ENCODE measurements at places on chromosomes 4 and X.

DNA sequence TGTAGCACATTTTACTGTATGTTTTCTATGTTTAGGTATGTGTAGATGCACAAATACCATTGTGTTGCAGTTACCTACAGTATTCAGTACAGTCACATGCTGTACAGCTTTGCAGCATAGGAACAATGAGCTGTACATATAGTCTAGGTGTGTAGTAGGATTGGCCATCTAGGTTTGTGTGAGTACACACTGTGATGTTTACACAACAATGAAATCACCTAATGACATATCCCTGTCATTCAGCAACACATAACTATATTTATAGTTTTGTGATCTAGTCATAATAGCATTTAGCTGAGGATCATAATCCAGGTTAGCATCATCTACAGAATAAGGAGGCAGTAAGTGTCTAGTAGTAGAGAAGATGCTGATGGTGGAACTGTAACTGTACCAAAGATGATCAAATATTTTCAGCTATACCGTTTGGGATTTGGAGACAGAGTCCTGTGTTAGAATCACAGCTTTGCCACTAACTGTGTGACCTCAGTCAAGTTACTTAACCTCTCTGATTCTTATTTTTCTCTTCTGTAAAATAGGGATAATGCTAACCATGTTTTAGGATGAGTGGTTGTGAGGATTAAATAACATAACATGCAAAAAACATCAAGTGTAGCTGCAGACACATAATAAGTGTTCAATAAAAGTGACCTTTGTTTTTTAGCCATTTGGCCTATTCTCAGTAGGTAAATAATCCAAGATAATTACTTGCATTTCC is 73.3 kb downstream of the LIMCH1 start:
- DNase-seq, result no peak

- DNase-seq, result no peak
Observed at GRCh38 chr4:23839279-23839678, 50.6 kb downstream of the PPARGC1A start.

DNA sequence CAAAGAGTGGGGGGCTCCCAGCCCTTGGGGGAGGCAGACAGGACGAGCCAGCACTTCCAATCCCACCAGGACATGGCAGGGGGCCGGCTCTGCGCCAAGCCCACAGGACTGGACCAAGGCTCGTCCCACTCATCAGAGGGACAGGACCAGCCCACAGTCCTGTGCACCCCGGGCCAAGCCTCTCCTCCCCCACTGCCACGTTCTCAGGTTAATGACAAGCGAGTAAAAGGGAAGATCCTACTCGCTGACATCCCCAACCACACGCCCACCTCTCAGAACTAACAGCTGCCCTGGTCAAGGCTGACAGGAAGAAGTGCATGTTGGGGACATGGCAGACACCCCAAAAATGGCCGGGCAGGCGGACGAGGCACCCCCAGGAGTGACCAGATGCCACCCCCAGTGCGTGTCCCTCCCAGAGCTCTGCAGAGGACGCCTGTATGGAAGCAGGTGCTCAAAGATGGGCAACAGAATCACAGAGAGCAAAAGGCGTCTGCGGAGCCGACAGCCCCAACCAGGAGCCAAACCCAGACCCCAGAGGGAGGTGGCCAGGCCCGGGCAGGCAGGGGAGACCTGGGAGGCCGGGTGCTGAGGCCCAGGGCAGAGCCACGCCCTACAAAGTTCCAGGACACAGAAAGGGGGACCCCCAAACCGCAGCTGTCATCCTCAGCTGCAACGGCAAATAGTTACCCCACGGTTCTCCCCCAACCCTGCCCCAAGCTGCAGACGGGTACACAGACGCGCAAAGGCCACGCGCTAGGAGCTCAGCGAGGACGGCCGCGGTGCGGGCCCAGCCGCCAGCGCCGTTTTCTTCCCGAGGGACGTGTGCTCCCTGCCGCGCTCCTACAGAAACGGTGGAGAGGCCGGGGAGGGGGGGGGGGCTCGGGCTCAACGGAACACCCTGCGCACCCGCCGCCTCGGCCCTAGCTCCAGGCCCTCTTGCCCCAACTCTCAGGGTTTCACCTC is 1.7 kb downstream of the CTBP1 start:
- no peak for DNase-seq

- no peak for DNase-seq
Observed at GRCh38 chr4:62232814-62233213, 1032.7 kb downstream of the ADGRL3 start.

GRCh38 chr4:184408684-184409081 is 65.7 kb downstream of the IRF2 start:
- DNase-seq, result no peak

DNA sequence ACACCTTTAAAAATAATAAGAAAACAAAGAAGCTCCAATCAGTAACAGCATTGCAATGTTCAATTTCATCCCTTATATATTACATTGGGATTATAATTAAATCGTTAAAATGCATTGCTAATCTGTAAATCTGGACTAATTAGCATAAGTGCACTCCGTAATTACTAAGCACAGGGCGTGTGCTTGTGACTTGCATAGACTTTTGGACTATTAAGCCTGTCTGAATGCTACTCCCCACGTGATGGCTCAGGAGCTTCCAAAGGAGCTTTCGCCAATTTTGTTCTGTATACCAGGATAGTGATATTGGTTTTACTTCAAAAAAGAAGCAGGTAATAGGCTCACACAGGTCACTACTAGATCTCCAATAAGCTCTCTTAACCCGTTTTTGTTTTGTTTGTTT is 497.1 kb downstream of the SMARCA1 start:
- no peak for DNase-seq

GRCh38 chrX:93428497-93428896 is 244.9 kb downstream of the NAP1L3 start:
- no peak for DNase-seq

DNA sequence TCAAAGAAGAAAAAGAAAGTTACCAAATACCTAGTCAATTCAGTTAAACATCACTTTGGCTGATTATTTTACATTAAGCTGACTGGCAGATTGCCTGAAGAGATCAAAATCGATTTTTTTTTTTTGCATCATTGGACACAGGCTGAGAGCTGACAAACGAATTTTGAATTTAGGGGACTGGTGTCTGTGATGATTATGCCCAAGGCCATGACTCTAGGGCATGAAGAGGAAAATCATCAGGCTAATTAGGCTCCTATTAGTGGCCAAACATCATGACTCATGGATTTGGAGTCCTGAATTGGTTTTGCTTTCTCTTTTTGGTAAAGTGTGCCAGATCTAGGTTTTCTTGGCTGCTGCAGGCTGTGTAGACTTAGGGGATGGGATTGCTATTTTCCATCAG is 829.3 kb upstream of the LCORL start:
- DNase-seq, result no peak

- DNase-seq, result no peak
Observed at GRCh38 chr4:168717847-168718246, 221.0 kb downstream of the PALLD start.

DNA sequence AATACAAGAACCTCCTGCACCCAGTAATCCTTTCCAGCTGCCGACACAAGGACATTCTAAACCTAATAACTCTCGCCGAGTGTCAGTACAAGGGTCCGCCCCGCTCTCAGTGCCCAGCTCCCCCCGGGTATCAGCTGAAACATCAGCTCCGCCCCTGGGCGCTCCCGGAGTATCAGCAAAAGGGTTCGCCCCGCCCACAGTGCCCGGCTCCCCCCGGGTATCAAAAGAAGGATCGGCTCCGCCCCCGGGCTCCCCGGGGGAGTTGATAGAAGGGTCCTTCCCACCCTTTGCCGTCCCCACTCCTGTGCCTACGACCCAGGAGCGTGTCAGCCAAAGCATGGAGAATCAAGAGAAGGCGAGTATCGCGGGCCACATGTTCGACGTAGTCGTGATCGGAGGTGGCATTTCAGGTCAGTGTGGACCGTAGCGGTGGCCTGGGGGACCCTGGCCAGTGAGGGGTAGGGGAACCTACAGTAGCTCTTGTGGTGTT is at the start of gene MAOA:
Gene MAOA (plus strand): TSS at position 295 of the 490 bp plus-strand sequence. CDS start 43 bp downstream, at position 338.
- no peak for DNase-seq

DNA sequence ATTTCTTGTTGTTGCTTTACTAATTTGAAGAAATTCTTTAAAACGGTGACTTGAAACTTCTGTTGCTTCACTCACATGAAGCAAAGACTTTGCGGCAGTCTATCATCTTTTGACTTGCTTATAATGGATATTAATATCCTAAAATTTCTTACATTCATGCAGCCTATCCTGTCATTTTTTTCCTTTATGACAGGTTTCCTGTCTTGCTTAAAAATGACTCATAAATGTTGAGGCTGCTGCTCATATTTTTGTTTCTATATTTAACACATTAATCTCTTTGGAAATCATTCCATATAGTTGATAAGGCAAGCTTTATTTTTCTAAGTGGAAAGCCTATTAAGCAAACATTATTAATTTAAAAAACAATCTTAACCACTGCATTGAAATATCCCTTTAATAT is 176.6 kb upstream of the GALNTL6 start:
- DNase-seq, result no peak

GRCh38 chrX:80138938-80139337 is 124.4 kb downstream of the TBX22 start:
- no peak for DNase-seq

GRCh38 chrX:9466124-9466495 is 1.3 kb downstream of the TBL1X start:
- DNase-seq, result peak; percentile 30

DNA sequence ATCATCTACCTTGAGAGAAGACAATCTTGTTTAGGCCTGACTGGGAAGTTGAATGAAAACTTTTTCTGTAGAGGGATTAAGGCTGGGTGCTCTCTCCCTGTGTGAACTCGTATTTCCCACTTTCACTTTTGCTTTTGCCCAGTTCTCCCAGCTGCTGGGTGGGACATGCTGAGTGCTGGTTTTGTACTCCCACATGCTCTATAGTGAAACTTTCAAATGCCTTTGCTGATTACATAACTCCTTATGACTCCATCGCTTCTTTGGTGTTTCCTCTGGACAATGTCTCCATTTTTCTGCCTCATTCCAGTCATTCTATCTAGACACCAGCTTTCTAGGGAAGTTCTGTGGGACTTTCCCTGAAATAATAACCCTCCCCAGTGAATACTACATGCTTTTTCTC is 100.5 kb downstream of the CLNK start:
- DNase-seq, result peak; percentile 11

- no peak for DNase-seq
Observed at GRCh38 chr4:150569998-150570535, 11.9 kb upstream of the MAB21L2 start.

DNA sequence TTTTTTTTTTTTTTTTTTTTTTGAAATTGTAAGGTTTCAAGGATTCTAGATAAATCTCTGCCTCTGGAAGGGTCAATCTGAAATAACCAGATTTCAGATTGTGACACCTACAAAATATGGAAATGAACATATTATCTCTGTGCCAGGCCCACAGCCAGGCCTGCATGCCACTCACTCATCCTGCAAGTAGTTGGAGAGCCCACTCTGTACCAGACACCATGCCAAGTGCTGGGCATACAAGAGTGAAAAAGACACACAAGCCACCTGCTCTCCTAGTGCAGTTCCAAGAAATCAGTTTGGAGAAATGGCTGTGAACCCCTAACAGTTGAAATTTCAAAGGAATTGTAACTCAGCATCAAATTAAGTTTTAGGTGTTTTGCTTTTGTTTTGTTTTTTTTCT is 145.9 kb upstream of the NOCT start:
- DNase-seq, result no peak

GRCh38 chr4:122604146-122604545 is 16.7 kb downstream of the IL21 start:
- DNase-seq, result no peak

DNA sequence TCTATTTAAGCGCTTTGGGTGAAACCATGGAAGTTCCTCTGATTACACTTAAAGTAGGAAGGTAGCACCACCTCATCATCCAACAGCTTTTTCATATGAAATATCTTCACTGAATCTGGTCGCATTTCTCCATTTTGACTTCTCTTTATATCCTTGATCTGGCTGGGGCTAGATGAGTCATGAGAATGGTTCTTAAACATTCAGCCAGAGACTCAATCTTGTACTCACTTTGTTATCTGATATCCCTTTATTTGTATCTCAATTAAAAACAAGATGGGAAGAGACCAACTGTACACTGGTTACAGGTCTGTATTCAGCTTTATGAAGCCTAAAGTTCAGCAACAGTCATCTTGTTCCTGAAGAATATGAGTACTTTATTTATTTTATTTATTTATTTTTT is 84.9 kb downstream of the CBLL2 start:
- DNase-seq, result no peak

Data from CD4-positive, alpha-beta T cell (primary cell).